ENCODE measurements at places on chromosomes 5 and 9.

GRCh38 chr5:14234204-14234603 lies 91.1 kb downstream of the TRIO start:
- no peak for DNase-seq

DNA sequence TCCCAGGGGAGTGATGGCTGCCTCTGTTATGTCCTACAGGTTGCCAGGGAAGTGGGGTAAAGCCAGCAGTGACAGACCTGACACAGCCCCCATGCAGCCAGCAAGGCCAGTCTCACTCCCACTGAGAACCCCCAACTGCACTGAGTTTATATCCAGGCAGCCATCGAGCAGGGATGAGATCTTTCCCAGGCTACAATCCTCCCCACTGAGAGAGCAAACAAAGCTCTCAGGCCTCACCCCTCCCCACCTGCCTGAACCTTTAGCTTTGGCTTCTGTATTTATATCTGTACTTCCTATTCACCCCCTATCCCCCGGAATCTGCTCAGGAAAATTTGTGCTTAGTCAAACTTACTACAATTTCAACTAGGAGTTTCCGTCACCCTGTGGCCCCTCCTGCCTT lies 284.1 kb downstream of the FAM170A start:
- no peak for DNase-seq

GRCh38 chr9:123997665-123998277 lies 13.8 kb upstream of the LHX2 start:
- no peak for DNase-seq

DNA sequence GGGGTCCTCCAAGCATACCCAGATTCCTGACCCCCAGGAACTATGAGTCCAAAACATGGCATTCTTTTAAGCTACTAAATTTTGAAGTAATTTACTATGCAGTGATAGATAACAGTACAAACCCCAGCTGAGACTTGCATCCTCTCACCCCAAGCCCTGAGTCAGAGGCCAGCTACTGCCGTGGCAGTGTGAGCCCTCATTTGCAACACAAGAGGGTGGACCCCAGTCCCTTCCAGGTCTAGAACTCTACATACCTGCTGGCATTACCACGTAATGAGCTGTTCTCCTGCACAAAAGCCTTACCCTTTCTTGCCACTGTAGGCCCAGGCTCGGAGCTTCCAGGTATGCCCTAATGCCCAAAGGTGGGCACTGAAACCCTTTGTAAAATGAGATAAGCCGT lies 108.6 kb upstream of the ERCC6L2 start:
- DNase-seq: no peak

GRCh38 chr5:128169401-128170017 lies 85.9 kb downstream of the SLC12A2 start:
- no peak for DNase-seq

- DNase-seq: peak; percentile 40
Observed at GRCh38 chr9:96486386-96487028, 36.5 kb downstream of the HABP4 start.

DNA sequence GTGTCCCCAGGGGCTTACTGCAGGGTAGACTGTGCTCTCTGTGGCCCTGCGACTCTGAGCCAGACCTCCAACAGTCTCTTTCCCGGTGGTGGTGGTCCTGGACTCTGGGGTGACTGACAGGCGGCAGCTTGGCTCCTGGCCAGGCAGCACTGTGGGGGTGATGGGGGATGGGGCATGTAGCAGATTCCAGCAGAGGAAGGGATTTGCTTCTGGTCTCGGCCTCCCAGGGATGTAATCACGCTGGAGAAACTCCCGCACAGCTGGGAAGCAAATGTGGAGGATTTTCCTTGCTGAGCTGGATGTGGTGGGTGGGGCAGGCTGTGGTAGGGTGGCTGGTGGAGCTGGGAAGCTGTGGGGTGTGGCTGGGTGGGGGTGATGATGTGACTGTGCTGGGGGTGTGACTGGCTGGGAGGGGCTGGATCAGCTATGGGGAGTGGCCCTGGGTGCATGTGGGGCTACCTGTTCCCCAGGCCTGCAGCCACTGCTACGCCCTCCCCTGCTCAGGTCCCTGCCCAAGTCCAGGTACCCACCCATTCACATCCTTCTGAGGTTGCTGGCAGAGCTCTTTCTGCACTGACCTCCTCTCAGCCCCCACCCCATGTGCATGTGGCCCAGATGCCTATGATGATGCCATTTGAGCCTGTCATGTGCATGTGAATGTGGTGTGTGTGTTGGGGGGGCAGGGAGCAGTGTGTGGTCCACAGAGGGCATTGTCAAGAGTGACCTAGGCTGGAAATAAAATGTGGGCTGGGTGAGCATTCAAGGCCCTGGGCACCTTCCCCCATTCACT lies 3.8 kb downstream of the NDST1 start:
- peak; percentile 13 for DNase-seq

- DNase-seq: no peak
Observed at GRCh38 chr5:24215114-24215513, 429.7 kb downstream of the CDH10 start.

DNA sequence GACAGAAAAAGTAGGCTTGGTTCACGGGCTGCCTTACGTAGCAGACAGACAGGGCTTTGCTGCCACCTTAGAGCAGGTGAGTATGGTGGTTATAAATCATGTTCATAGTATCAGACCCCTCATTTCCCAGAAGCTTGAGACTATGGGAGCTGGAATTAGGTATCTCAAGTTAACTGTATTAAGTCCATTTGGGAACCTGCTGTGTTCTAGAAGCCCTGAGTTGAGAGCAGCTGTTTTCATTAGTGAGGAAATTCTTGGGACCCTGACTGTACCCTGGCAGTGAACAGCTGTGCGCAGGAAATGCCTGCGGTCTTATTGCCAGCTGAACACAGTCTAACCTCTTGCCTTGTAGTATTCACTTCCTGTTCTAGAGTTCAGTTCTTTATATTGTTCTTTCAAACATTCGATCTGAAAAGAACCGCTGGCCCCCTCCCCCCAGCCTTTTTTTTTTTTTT lies 29.8 kb downstream of the UGCG start:
- peak; percentile 85 for DNase-seq

GRCh38 chr9:122844137-122844536 lies 15.7 kb upstream of the PDCL start:
- no peak for DNase-seq

DNA sequence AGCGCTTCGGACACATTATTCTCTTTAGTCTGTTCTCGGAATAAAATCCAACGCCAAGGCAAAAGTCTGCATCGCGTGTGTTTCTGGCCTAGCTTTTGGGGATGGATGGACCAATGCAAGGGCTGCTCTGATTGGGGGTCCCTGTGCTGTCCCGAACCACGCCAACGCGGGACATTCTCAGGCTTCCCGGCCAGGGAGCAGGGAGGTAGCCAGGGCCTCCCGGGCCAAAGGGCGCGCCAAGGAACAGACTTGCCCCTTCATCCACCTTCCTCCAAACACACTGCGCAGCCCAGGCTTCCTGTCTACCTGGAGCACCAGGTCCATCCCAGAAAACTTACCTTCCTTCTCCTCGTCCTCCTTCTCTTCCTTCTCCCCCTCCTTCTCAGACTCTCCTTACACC lies 113.0 kb upstream of the SELENOP start:
- no peak for DNase-seq

DNA sequence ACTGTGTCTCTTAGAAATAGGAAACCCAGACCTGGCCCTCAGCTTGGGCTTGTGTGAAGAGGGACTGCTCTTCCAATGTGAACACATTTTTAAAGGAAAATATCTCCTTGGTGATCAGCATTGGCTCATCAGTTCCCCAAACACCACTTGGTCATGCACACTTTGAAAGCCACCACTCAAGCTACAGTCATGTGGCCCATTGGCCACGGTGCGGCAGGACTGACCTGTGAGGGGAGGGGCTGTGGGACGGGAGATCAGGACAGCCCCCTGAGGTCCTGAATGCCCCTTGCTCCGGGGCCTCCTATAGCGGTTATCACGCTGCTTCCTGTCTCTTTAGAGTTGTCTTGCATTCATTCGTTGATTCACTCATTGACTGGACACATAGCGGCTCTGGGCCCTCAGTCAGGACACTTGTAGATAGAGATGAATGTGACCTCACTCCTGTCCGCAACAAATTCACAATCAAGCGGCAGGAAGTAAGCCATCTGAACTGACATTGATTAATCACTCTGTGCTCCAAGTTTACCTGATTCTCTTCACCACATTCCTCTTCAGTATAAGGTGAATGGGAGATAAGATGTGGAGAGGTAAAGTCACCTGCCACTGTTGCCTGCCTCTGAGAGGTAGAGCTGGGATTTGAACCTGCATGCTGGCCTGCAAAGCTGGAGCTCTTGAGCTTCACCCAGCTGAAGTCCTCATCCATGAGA lies 73.1 kb downstream of the COL15A1 start:
- DNase-seq: no peak

DNA sequence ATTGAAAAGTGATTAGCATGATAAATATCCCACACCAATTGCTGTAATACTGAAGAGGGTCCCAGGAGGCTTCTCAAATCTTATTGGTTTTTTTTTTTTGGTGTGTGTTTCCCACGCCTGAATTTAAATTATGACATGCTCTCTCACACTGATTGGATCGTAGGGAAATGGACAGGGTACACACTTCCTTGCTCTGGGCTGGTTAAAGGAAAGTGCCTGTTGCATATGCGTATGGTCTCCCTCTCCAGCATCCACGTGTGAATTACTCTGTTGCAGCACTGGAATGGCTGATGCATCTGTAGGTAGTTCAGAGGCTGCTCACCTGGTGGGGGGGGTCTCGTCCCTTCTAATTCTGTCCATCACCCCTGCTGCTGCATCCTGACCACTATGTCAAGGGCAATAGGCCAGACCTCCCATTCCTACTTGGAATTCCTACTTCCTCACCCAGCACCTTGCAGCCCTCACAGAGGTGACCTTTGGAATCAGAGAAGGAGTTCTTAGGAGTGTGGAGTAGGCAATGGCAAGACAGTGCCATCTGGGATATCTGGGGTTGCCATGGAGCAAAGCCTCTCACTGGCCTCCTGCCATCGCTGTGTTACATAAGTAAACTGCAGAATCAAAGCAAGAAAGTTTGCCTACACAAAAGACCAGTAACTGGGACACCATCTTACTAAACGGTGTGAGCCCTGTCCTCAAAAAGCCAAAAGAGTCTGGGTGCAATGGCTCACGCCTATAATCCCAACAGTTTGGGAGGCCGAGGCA lies 71.4 kb upstream of the FBXW11 start:
- DNase-seq: no peak

DNA sequence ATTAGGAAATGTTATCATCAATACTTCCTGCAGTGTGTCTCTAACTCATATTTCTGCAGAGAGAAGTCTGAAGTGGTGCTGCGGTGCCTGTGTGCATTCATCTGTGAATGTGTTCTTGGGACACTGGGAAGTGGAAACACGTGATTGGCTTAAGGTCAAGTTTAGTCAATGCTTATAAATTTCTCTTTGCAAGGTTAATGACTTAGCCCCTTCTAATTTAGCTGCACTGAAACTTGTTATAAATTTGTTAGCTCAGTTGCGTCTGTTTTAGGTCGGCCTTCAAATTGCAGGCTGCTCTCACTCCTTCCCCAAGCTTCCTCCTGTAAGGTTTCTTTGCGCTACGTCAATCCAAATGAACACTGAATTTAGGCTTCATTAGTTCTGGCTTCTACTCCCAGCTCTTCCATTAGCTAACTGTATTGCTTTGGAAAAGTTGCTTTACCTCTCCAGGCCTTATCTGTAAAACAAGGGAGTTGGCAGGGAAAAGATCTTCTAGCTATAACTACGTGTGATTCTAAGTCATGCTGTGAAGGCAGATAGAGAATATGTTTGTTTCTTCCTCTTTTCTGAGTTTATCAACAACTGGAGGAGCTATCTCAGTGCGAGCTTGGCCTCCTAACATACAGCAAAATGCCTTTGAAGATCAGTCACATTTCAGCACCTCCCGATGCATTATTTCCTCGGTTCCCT lies 341.8 kb downstream of the NFIB start:
- DNase-seq: no peak

- peak; percentile 59 for DNase-seq
Observed at GRCh38 chr5:153463806-153464205, 26.7 kb upstream of the GRIA1 start.

- DNase-seq: peak; percentile 34
Observed at GRCh38 chr5:76527685-76528161, 95.5 kb downstream of the F2RL2 start.

GRCh38 chr5:115070737-115071136 lies 99.0 kb downstream of the TRIM36 start:
- DNase-seq: no peak

DNA sequence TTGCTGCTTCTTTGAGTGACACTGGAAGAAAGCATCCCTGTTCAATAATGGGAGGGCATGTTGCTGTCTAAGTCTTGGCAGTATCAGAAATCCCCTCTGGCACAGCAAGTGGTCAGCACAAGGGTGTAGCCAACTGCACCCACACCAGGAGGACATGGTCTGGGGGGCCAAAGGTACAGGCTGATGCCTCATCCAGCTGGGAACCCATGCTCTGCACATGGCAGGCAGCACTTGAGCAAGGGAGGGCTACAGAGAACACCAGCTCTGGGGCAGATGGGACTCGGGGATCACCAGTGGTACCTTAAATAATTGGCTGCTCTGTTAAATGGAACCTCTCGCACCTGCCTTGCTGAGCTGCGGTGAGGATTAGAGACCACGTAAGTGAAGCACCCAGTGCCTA lies 265.2 kb downstream of the SYK start:
- DNase-seq: no peak

GRCh38 chr5:82408033-82408432 lies 129.9 kb upstream of the RPS23 start:
- DNase-seq: no peak

DNA sequence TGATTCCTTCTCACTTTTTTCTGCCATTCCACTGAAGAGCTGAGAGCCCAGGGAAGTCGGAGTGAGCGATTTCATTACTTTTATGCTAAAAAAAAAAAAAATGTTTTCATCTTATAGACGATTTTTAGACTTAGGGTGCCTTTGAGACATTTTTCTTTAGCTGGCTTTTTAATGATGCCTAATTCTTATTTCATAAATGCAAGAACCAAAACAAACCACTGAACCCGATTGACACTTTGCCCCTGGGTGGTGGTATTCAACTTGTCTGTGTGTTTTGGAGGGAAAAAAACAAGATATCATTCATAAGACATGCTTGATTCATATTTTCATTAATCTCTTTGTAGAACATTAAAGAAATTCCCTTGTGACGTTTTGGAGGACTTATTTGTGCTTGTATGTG lies 2.4 kb downstream of the TLE4 start:
- no peak for DNase-seq

- peak; percentile 58 for DNase-seq
Observed at GRCh38 chr9:123724211-123724796, 205.6 kb downstream of the DENND1A start.

DNA sequence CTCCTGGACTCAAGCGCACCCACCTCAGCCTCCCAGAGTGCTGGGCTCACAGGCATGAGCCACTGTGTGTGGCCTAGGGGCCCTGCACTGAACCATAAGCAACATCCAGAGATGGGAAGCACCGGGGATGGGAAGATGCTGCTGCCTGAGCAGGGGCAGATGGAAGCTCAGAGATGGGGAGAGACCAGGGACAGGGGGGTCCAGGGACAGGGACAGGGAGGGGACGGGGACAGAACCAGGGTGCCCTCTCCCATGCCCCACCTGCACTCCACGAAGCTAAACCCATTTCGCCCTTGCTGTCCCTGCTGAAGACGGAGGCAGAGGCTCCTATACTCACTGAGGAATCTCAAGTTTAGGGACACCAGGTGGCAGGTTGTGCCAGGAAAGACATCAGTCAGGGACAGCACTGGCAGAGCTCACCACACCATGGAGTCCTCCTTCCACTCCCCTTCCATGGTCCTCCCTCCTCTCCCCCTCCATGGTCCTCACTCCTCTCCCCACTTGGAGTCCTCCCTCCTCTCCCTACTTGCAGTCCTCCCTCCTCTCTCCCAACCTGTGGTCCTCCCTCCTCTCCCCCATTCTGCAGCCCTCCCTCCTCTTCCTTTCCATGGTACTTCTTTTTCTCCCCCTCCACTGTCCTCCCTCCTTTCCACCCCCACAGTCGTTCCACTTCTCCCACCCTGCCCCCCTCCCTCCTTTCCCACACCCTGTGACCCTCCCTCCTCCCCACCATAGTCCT lies 45.5 kb upstream of the LRRC14B start:
- no peak for DNase-seq
